Stimulated activated CD4-positive, alpha-beta T cell treated with anti-CD3 and anti-CD28 coated beads, TNF-alpha, amount 100 ng/mL, for 48 hours (primary cell): ENCODE measurements at places on chromosomes 2 and 18.

- no peak for DNase-seq
These were observed 27.0 kb downstream of the FOSL2 start for GRCh38 chr2:28419443-28420270.

DNA sequence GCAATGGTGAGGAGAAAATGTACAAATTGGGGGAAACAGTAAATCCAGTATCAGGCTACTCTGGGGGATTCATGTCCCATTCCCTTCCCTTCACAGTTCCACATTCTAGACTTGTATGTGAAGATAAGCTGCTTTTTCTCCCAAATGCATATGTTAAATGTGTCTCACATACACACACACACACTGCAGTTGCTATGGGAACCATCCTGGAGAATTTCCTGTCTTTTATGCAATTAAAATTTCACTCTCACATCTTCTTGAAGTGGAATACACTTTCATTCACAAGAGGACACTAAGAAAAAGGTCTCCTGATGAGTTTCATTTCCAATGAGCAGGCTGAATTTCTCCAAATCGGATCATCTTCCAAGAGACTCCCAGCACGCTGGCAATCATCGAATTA is 366.0 kb downstream of the LRATD1 start:
- no peak for DNase-seq

- no peak for DNase-seq
These were observed 90.3 kb downstream of the PRPF40A start for GRCh38 chr2:152626911-152627339.

DNA sequence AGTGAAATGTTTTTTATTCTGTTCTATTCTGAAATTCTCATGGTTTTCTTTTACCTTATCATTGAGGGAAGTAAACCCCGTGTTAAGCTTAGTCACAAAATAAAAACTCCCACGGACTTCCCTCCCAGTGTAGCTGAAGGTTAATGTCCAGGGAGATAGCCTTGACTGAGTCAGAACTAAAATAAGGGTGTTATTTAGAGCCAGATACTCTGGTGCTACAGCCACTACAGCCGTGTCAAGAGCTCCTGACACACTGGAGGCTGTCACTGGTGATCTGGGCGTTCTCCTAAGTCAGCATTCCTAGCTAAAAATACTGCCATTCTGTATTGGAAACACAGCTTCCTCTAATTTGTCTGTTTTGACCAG is 82.0 kb upstream of the RANBP2 start:
- no peak for DNase-seq

DNA sequence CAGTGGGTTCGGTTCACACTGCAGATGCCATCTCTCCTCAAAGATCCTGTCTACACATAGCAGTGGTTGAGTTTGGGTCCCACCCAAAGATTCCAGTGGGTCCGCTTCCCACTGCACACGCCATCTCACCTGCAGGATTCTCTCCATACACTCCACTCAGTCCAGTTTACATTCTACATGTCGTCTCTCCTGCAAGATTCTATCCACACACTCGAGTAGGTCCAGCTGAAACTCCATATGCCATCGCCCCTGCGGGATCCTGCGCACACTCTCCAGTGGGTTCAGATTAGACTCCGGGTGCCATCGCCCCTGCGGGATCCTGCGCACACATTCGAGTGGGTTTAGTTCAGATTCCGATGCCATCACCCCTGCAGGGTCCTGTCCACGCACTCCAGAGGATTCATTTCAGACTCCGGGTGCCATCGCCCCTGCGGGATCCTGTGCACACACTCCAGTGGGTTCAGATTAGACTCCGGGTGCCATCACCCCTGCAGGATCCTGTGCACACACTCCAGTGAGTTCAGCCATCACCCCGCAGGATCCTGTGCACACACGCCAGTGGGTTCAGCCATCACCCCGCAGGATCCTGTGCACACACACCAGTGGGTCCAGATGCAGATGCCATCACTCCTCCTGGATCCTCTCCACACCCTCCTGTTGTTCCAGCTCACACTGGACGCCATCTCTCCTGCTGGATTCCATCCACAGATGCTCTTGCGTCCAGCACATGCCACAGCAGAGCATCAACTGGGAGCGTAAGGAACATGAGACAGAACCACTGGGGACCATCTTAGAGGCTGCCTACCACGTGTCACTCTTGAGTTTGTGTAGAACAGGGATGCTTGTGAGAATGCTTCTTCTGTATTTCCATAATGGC is 3.0 kb upstream of the PXDN start:
- no peak for DNase-seq

GRCh38 chr2:11121099-11121822 is 34.0 kb upstream of the SLC66A3 start:
- no peak for DNase-seq

GRCh38 chr2:223260681-223261080 is 208.7 kb downstream of the KCNE4 start:
- DNase-seq, result no peak

DNA sequence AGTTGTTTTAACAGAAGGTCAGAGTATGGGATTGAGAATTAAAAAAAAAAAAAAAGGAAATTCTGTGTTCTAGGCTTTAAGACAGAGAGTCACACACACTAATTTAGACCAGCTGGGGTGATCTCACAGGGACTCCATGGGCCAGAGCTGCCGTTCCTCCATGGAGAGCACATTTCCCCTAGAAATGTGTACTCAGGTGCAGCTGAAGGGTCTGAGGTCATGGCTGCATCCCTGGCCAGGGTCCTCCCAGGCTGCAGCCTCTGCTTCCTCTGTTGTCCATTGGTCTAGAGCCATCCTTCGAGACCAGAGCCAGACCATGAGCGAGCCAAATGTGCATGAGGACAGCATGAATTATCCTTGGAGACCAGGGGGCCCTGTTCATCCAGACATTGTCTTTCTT is 190.1 kb upstream of the TNP1 start:
- DNase-seq, result no peak

GRCh38 chr2:127092901-127093516 is 13.9 kb downstream of the BIN1 start:
- no peak for DNase-seq

DNA sequence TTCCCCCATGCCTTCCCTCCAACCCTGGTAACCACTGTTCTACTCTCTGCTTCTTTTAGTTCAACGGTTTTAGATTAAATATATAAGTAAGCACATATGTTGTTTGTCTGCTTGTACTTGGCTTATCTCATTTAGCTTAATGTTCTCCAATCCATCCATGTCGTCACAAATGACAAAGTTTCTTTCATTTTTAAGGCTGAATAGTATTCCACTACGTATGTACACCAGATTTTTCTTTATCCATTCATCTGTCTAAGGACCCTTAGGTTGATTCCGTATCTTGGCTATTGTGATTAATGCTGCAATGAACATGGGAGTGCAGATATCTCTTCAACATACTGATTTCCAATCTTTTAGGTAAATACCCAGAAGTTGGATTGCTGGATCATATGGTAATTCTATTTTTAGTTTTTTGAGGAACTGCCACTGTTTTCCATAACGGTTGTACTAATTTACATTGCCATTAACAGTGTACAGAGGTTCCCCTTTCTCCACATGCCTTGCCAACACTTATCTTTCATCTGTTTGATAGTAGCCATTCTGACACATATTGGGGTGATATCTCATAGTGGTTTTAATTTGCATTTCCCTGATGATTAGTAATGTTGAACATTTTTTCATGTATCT is 8.1 kb downstream of the ASB3 start:
- DNase-seq, result no peak

GRCh38 chr2:98691303-98691702 is 39.6 kb downstream of the MGAT4A start:
- no peak for DNase-seq

GRCh38 chr2:152097290-152097800 is 1.5 kb downstream of the CACNB4 start:
- DNase-seq, result no peak
